Natural killer cell treated with Interleukin-12 subunit alpha and Interleukin-12 subunit beta and Interleukin-15 and Interleukin-18, amount 100 ng/mL, for 72 hours (primary cell): ENCODE measurements at places on chromosomes 11 and 22. TPM values are rescaled to one million over a fixed set of nuclear protein-coding genes. Genes with fewer than 3 reads are reported as not detected.

Gene KCNC1
- total RNA-seq: not detected

Gene SLC15A3
- total RNA-seq: 5.0 TPM

DNA sequence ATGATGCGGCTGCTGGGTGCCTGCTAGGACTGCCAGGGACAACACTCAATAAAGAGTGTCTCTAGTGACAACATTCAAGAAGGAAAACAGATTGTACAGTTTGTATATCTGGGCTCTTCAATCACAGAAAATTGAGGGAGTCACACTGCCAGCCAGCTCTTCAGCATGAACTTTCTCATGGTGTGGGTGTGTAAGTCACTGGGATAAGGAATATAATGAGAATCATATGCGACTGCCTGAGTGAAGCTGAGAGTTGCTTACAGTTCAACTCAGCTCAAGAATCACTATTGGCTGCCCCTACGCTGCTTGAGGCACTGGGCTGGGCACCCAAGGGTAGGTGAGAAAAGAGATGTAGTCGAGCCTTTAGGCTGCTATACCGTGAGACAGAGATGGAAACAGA is 328.1 kb upstream of the PITPNB start:
- peaks cover 10% of the 10 kb centered on the region for H3K27me3 ChIP-seq
- no peak for DNase-seq
- H3K4me1 ChIP-seq: no peaks in the 10 kb centered on the region
- H3K4me3 ChIP-seq: no peak overlapping the region
- H3K27ac ChIP-seq: no peak overlapping the region

Gene AGBL2
- 2.7 TPM for total RNA-seq

- DNase-seq: no peak
- peak overlapping the region; percentile 39 for H3K4me3 ChIP-seq
- H3K4me1 ChIP-seq: peaks cover 12% of the 10 kb centered on the region
- H3K36me3 ChIP-seq: no peaks in the 10 kb centered on the region
- peaks cover 2% of the 10 kb centered on the region for H3K27me3 ChIP-seq
Observed at GRCh38 chr11:76588455-76589325, 81.9 kb downstream of the LRRC32 start.

DNA sequence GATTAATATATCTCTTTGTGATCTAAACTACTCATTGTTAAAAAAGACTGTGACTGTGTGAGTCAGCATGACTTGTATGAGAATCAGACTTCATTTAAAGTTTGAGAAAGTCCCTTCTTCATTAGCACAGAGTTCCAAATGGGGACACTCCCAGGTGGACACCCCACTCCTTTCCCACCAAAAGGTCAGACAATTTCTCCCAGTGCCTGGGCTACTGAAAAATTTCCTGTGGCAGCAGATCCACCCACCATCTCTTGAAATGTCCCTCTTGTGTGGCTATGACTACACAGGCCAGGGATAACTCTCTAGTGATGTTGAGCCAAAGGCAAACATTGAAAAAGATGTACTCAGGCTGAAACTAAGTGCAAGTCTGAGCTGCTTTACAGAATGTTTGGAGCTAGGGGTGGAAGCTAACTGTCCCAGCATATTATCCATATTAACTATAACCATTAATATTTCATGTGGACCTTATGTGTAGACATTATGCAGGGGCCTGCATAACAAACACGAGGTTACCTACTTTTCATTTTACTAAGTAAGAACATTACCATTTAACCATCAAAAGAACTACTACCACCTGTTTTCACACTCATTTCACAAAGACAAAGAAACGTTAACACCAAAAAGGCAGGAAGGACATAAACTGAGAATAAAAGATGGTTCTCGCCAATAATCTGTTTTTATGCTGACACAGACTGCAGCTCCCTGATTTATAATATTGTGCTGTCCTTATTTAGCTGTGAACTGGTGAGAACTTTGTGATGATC is 44.8 kb downstream of the MMP20 start:
- no peaks in the 10 kb centered on the region for H3K36me3 ChIP-seq
- peaks cover 20% of the 10 kb centered on the region for H3K4me1 ChIP-seq
- no peak overlapping the region for H3K27ac ChIP-seq
- H3K27me3 ChIP-seq: no peaks in the 10 kb centered on the region

Gene CARD18
- total RNA-seq: not detected

Gene PGA4
- total RNA-seq: not detected

Gene KRTAP5-1
- not detected for total RNA-seq

DNA sequence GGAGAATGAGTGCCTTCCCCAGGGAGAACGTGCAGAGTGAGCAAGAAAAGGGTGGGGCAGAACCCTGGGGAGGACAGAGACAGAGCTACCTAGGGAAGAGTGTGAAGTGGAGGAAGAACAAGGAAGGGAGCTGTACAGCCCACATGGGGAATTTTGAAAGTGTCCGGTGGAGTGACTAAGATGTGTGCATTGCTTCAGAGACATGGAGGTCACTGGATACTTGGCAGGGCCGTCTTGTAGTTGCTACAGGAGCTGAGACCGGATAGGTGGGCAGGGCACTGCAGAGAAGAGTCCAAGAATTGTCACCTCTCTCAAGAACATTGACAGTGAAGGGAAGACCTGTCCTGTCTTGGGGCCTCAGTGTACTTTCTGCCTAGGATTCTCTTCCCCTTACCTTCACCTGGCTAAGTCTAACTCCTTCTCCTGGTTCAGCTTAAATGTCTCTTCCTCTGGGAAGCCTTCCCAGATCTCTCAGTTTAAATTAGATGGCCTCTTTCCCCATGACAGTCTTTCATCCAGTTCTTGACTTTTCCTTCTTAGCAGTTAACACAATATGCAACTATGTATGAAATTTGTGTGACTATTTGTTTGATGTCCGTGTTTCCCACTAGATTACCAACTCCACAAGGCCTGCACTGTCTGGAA is 9.2 kb upstream of the P2RY6 start:
- H3K4me1 ChIP-seq: peaks cover 3% of the 10 kb centered on the region
- H3K4me3 ChIP-seq: no peak overlapping the region
- no peak for DNase-seq
- no peak overlapping the region for H3K27ac ChIP-seq
- H3K27me3 ChIP-seq: peaks cover 19% of the 10 kb centered on the region

Gene IL17REL
- not detected for total RNA-seq

DNA sequence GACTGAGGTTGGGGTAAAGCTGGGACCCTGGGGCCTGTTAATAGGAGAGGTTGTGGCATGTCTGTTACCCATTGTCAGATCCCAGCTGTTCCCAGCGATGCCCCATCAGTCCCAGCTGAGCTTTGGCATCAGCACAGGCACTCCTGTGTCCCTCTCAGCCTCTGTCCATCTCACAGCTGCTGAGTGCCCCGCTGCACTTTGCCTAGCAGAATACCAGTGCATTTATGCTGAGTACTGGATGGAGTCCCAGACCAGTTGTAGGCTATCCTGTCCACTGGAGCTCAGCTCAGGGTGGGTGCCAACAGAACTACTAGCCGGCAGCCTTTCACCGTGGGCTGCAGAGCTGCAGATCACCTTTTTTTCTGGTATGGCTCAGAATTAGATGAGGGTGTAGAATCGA is 9.9 kb downstream of the FXYD6 start:
- peaks cover 15% of the 10 kb centered on the region for H3K27me3 ChIP-seq
- no peak overlapping the region for H3K4me3 ChIP-seq
- no peak overlapping the region for H3K27ac ChIP-seq
- DNase-seq: no peak
- H3K36me3 ChIP-seq: no peaks in the 10 kb centered on the region
- H3K4me1 ChIP-seq: peaks cover 5% of the 10 kb centered on the region

DNA sequence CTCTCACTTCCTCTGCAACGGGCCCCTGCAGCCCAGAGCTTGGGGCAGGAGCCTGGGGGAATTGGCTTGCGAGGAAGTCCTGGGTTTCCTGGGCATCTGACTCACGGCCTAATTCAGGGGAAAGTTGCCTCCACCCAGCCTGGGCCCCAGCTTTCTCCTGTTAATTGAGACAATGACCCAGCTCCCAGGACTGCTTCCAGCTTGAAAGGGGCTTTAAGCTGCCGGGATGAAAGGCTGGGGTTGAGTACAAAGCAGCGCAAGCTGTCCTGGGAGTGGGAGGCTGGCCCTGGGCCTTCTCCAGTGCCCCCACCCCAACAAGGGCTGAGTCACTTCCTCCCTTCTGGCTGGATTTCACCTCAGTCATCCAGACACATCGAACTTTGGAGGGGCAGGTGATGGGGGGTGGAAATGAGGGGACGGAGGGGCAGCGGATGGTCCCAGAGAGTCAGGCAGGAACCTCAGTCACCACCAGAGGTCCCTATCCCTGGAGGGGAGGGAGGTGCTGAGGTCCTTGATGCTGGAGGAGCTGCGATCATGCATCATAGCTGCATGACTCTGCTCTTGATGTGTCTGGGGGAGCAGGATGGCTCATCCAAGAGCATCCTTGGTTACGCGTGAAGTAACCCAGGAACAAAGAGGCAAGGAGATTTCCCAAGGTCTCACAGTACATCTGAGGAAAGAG is 30.1 kb upstream of the OAF start:
- H3K4me1 ChIP-seq: no peaks in the 10 kb centered on the region
- no peaks in the 10 kb centered on the region for H3K36me3 ChIP-seq
- H3K27ac ChIP-seq: no peak overlapping the region
- H3K27me3 ChIP-seq: peaks cover 16% of the 10 kb centered on the region
- DNase-seq: no peak
- H3K4me3 ChIP-seq: no peak overlapping the region

Gene PRR33
- total RNA-seq: not detected

GRCh38 chr22:42958937-42959336 is 56.0 kb downstream of the PACSIN2 start:
- no peak overlapping the region for H3K4me3 ChIP-seq
- H3K27ac ChIP-seq: no peak overlapping the region
- DNase-seq: no peak
- H3K4me1 ChIP-seq: peaks cover 34% of the 10 kb centered on the region

Gene GSTT2B
- total RNA-seq: not detected

Gene TMEM132A
- total RNA-seq: not detected

DNA sequence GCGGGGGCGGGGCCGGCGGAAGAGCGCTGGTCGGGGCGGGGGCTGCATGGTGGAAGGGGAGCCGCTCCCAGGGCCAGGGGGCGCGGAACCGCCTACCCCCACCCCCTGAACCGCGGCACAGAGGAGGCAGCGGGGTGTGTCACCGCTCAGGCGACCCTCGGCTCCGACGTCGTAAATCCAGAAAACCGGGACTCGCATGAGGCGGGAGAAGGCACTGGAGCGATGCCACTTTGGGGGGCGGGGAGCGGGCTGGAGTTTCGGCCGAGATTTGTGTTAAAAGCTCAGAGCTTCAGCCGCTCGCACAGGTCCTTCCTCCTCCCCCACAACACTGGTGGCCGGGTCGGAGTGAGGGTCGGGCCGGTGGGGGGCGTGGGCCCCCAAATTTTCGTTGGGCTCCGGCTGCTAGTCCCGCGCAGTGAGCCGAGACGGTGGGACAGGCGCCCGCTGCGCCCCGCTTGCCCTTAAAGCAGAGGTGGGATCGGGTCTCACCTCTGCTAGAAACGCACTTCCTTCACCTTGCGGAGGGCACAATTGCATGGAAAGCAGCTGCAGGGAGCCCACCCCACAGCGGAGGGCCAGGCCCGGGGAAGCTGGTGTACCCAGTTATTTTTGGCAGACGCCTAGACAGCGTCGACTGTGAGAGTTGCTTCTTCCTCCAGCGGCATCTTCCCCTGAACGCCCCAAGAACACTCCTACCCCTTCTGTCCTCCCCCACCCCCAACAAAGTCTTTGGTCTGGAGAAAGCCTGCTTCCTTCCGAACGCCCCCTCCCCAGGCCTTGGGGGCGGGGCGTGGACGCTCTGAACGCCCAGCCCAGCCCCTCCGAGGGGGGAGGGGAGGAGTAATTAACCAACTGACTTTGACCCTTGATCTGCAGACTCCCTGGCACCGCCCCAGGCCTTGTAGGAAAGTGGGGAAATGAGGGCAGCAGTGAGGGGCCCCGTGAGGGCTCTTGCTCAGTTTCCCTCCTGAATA is 1.1 kb downstream of the OVOL1 start:
- peaks cover 32% of the 10 kb centered on the region for H3K4me1 ChIP-seq
- no peak overlapping the region for H3K27ac ChIP-seq
- no peaks in the 10 kb centered on the region for H3K36me3 ChIP-seq
- peaks cover 19% of the 10 kb centered on the region for H3K27me3 ChIP-seq
- H3K4me3 ChIP-seq: peak overlapping the region; percentile 59
- DNase-seq: no peak

DNA sequence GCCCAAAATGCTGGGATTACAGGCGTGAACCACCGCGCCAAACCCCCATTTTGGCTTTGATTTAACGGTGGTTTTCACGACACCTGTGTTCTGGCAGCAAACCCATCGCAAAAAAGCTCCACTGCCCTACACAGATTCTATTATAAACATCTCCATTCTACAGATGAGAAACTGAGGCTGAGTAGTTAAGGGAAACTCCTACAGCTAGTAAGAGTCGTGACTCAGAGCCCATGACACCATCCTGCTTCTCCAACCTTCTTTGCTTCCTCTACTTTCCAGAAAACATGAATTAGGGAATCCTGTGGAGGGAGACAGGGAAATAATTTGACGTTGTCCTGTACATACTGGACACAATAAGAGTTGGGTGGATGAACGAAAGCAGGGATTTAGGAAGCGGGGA is 429 bp upstream of the SNX15 start:
- no peaks in the 10 kb centered on the region for H3K36me3 ChIP-seq
- peak overlapping the region; percentile 81 for H3K27ac ChIP-seq
- peak overlapping the region; percentile 87 for H3K4me3 ChIP-seq
- no peaks in the 10 kb centered on the region for H3K27me3 ChIP-seq
- DNase-seq: no peak

DNA sequence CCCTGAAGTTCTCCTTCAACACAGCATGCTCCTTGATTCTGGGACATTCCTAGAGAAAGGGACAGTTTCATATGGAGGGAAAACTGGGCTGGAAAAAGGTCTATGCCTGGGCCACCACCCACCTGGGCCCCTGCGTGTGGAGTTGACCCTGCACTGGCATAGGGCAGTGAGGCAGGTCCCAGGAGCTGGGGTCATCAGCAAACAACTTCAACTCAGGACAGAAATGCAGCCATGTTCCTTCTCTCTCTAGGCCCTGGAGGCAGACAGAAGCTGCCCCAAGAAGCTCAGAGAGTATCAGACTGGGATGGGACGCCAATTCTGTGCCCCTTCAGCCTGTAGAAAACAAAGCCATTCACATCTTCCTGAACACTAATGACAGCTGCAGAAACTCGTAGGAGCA is 34.9 kb downstream of the RTL6 start:
- peaks cover 13% of the 10 kb centered on the region for H3K4me1 ChIP-seq
- H3K4me3 ChIP-seq: no peak overlapping the region
- H3K27ac ChIP-seq: no peak overlapping the region
- no peak for DNase-seq
